ENCODE measurements at places on chromosomes 11 and 22.

GRCh38 chr11:115700981-115701875 is 197.0 kb upstream of the CADM1 start:
- no peak for DNase-seq

DNA sequence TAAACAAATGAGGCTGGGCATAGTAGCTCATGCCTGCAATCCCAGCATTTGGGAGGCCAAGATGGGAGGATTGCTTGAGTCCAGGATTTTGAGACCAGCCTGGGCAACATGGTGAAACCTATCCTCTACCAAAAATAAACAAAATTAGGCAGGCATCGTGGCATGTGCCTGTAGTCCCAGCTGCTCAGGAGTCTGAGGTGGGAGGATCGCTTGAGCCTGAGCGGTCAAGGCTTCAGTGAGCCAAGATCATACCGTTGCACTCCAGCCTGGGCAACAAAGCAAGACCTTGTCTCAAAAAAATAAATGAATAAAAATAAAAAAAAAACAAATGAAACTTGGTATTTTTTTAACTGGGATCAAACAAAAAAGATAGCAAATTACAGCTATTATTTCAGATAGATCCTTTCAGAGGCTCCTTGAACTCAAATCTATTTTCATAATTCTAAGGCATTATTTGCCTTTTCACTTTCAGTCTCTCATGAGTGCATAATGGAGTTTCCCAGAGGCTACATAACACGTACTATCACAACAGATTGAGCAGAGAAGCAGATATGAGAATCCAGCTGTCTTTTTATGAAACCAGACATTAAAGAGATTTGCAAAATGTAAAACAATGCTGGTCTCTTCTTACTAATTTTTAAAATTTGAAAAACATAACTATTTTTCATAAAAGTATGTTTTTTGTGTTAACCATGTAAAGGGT is 23.1 kb downstream of the DDIAS start:
- DNase-seq = no peak

GRCh38 chr22:46809153-46809885 is 46.9 kb downstream of the TBC1D22A start:
- no peak for DNase-seq

- no peak for DNase-seq
Observed at GRCh38 chr22:32237906-32238305, 17.2 kb downstream of the SLC5A4 start.

GRCh38 chr11:92322225-92322624 is 97.6 kb downstream of the FAT3 start:
- no peak for DNase-seq

DNA sequence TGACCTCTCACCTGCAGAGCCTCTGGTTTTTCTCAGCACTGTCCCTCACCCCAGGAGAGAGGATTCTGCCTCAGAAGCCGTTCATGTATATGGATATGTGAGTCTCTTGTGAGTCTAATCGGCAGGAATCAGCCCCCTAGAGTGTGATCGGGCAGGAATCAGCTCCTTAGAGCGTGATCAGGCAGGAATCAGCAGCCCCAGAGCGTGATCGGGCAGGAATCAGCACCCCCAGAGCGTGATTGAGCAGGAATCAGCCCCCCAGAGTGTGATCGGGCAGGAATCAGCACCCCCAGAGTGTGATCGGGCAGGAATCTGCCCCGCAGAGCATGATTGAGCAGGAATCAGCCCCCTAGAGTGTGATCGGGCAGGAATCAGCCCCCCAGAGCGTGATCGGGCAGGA is 80.0 kb upstream of the EIF3D start:
- no peak for DNase-seq
